ENCODE measurements at places on chromosomes 11 and 22.

- no peak for DNase-seq
Observed at GRCh38 chr11:13366266-13367026, 88.9 kb downstream of the BMAL1 start.

- DNase-seq = no peak
Observed at GRCh38 chr11:104151404-104152204, 12.3 kb downstream of the PDGFD start.

DNA sequence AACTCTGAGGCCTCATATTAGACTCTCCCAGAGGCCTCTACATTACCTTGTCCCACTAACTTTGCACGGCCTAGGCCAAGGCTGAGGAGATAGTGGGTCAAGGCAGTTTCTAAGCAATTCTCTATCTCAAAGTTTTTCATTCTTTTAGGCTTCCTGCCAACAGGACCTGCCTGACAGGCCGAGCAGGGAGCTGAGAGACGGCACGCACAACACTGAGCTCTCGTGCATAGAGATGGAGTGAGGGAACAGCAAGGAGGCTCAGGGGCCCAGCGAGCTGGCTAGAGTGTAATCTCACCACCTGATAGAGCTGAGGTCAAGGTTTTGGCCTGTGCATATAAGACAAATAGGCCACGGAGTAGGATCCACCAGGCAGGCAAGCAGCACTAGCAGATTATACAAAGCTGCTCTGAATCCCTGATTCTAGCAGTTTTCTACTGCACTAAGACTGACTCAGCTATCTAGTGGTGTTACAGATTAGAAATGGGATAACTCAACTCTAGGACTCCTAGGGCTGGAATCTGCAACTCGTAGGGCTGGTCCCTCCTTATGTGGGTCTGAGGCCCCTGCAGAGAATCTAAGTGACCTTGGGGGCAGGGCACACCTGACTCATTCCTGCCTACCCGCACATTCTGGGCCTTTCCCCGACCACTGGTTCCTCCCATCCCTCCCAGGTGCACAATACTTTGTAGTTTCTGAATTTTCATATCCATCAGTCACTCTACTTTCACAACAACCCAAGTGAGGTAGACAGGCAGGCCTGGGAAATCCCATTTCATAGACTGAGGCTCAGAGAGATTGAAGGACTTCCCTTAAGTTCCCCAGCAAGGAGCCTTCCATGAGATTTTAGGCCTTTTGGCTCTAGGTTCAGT, 1.7 kb downstream of the CYB5R2 start:
- DNase-seq = no peak

DNA sequence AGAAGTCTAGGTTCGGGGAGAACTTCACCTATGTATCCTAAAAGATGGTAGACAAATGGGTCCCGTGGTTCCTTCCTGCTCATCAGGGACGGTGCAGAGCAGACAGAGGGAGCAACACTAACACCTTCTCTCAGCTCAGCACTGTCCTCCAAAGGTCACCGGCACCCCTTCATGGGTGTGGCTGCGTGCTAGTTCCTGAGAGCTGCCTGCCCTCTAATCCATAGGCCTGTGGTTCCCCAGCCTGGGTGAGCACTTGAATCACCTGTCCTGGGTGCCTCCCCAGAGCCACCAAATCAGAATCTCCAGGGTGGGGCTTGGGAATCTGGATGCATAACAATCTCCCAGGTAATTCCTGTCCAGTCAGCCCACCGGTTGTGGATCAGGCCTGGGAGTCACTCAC, 113.9 kb upstream of the TMEM45B start:
- DNase-seq = no peak

GRCh38 chr11:121459413-121460017, 6.7 kb upstream of the SORL1-AS1 start:
- DNase-seq = no peak

DNA sequence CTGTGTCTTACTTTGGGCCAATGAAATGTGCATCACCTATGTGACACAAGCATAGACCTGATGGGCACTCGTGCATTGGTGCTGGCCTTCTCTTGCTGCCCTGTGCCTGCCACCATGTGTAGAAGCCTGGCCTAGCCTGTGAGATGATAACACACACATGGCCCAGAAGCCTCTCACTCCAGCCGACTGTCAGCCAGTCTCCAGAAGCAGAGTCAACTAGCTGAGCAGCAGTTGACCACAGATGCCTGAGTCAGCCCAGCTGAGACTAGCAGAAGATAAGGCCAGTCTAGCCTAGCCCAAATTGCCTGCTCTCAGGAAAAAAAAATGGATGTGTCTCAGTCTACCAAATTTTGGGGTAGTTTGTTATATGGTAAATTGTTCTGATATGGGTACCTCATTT, 46.2 kb downstream of the CSNK2A3 start:
- DNase-seq = no peak

DNA sequence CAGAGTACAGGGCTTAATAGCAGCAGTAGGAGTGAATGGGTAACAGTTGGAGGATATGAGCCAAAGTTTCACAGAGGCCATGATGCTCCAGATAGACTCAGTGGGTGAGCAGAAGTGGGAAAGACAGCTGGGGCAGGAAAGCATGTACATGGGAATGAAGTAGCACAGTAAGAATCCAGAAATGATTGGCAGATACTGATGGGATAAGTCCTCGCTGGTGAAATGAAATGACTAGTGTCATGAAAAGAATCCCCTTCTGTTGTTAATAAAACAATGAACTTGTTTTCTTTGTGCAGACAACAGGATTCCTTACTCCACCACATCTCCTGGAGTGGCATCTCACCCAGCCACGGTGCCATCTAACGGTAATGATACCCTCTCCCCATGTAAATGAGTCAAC, 17.4 kb upstream of the PANX1 start:
- DNase-seq = no peak

GRCh38 chr11:40302669-40303068, 1156.8 kb downstream of the LRRC4C start:
- no peak for DNase-seq

- DNase-seq = no peak
Observed at GRCh38 chr11:94933223-94934130, 39.9 kb downstream of the CWC15 start.

GRCh38 chr11:87484566-87484965, 446.8 kb downstream of the TMEM135 start:
- DNase-seq = no peak

- no peak for DNase-seq
Observed at GRCh38 chr11:117220568-117220967, 11.3 kb downstream of the PCSK7 start.

GRCh38 chr11:17813391-17814059, 78.9 kb downstream of the KCNC1 start:
- DNase-seq = no peak

DNA sequence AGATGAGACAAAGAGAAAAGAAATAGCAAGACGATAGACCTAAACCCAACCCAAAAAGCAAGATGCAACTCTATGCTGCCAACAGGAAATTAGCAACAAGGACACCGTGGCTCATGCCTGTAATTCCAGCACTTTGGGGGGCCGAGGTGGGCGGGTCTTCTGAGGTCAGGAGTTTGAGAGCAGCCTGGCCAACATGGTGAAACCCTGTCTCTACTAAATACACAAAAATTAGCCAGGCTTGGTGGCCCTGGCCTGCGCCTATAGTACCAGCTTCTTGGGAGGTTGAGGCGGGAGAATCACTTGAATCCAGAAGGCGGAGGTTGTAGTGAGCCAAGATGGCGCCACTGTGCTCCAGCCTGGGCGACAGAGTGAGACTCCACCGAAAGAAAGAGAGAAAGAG, 24.3 kb upstream of the IL10RA start:
- DNase-seq = no peak

GRCh38 chr22:40436505-40437431, 66.4 kb downstream of the SGSM3 start:
- peak; percentile 5 for DNase-seq

DNA sequence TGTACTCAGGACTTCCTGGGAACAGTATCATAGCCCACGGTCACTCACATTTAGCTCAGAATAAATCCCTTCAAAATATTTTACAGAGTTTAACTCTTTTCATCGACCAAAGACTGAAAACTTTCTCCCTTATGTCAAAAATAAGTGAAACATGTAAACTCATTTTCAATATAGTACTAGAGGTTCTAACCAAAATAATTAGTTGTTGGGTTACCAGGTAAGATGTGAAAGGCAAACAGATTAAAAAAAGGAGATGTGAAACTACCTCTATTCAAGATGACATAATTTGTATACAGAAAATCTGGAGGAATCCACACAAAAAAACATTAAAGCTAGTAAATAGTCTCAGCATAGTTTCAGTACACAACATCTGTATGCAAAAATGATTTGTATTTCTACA, 20.3 kb downstream of the XKR3 start:
- no peak for DNase-seq

Data from NCI-H1436 treated with DMSO at 0.1 percent for 48 hours (cell line).